ENCODE measurements at places on chromosomes 6 and 20. TPM values are rescaled to one million over a fixed set of nuclear protein-coding genes. Genes with fewer than 3 reads are reported as not detected.

NT5E gene
- 30.7 TPM for total RNA-seq

BMP5 gene
- not detected for total RNA-seq

DNA sequence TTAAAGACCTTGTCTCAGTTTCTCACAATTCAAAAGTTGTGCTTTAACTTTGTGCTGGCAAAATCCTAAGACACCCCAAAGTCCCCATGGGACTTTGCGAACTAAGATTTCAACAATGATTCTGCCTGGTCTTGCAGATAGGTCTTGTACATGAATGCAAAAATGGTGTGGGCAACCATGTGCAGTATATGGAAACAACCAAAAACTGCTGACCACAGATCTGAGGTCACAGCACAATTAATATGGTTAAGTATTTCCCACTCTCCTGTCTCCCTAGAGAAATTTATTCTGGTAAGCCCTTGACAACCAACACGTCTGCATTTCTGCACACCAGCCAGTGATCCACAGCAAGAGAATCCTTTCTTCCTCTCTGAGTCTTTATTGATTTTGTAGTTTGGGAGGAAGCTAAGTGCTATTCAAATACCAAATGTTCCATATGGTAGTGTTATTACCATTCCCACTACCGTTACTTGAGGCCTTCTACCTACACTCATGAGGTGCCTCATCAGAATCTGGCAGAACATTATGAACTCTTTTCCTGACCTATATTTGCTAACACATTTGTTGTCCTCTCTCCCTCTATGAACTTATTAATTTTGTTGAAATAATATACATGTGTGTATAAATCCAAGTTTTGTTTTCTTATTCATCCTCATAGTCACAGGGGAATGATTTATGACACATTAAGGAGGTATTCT lies 178.7 kb downstream of the ATXN1 start:
- H3K4me3 ChIP-seq: no peak overlapping the region
- H3K27me3 ChIP-seq: no peaks in the 10 kb centered on the region
- no peak overlapping the region for H3K27ac ChIP-seq
- no peak for DNase-seq

MAS1 gene
- not detected for total RNA-seq

- H3K36me3 ChIP-seq: no peaks in the 10 kb centered on the region
- H3K27ac ChIP-seq: no peak overlapping the region
- DNase-seq: no peak
Observed at GRCh38 chr6:134910593-134910935, 39.3 kb downstream of the ALDH8A1 start.

MC3R gene
- total RNA-seq: not detected

DDX43 gene
- total RNA-seq: 1.3 TPM

DNA sequence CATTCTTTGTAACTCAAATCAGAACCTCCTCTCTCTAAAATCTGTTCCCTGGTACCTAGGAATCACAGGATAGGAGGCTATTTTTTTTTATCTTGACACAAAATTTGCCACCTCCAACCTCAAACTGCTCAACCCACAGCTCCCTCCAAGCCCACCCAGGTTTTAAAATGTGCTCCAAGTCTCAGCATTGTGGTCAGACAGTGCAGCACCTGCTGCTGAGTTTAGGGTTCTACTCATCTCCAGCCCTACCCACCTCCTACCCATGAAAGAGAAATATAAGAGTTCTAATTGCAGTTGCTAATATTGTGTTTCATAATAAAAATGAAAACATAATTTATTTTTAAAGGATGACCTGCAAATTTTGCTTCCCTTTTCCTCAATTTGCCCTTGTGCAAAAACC lies 496.5 kb downstream of the MAFB start:
- H3K36me3 ChIP-seq: no peaks in the 10 kb centered on the region
- no peak for DNase-seq
- no peak overlapping the region for H3K27ac ChIP-seq
- H3K4me3 ChIP-seq: no peak overlapping the region
- H3K4me1 ChIP-seq: no peaks in the 10 kb centered on the region

DNA sequence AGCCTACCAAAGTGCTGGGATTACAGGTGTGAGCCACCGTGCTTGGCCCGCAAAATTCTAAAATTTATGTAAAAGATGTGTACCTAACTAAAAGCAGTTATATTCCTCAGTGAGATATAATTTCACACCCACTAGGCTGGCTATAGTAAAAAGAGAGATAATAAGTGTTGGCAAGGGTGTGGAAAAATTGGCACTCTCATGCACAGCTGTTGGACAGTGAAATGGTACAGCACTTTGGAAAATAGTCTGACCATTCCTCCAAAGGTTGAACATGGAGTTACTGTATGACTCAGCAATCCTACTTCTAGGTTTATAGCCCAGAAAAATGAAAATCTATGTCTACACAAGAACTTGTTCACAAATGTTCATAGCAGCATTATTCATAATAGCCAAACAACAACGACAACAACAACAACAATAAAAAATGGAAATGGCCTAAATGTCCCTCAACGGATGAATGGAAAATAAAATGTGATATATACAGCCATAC lies 13.9 kb downstream of the C6orf15 start:
- H3K27me3 ChIP-seq: no peaks in the 10 kb centered on the region
- DNase-seq: no peak
- no peak overlapping the region for H3K4me3 ChIP-seq
- no peak overlapping the region for H3K27ac ChIP-seq
- H3K36me3 ChIP-seq: no peaks in the 10 kb centered on the region

ZSCAN23 gene
- total RNA-seq: 1.3 TPM
